ENCODE measurements at places on chromosomes 3 and 15.

GRCh38 chr3:57060089-57060821 lies at the start of gene SPATA12:
Gene SPATA12 (plus strand): TSS chr3:57060664. CDS start chr3:57073695, 13,031 bp downstream.
- peak; percentile 46 for DNase-seq

DNA sequence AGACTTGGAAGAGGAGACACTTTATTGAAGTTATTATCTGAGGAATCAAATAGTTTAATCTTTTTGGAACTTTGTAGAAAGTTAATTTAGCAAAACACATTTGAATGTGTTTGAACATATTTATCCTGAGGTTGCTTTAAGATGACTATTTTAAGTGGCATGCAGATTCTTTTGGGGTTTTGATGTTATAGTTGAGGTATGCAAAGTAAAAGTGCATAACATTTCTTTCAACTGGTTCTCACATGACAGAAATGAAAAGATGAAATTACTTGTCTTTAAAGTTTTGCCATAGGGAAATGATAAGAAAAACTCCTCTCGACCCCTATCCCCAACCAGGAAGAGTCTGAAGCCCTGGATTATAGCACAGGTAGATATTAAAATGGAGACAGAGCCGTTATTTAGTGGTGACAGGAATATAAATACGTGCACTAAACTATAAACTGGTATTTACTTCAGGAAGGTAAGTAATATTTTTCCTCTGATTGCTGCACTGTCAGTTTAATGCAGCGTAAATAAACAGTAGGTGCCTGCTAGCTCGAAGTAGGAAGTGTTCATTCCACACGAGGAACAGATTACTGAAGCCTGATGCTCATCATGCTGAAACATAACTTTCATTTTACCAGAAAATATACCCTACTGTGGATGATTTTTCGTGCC lies 15.1 kb upstream of the SATB1 start:
- DNase-seq, result no peak

GRCh38 chr3:135895106-135895733 lies 70.3 kb upstream of the PPP2R3A start:
- DNase-seq, result peak; percentile 76

- no peak for DNase-seq
Measured at GRCh38 chr3:191382661-191383060, 52.3 kb upstream of the UTS2B start.

- DNase-seq, result no peak
Measured at GRCh38 chr15:49035825-49036224, 10.4 kb downstream of the SECISBP2L start.

DNA sequence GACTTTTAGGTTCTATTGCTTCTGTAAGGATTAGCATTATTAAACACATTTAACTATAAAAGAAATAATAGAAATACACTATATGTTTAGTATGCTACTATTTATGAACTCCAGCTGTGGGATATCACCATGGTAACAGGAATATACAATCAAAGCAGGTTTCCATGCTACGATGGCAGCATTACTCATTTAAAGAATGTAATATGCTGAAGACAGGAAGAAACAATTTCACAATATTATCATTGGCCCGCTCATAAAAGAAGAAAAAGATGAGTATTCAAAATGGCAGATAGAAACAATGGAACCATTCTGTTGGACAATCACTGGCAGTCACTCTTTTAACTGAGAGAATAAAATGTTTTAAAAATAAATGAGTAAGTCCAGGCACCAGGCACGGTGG lies 153.4 kb downstream of the CBLB start:
- no peak for DNase-seq

DNA sequence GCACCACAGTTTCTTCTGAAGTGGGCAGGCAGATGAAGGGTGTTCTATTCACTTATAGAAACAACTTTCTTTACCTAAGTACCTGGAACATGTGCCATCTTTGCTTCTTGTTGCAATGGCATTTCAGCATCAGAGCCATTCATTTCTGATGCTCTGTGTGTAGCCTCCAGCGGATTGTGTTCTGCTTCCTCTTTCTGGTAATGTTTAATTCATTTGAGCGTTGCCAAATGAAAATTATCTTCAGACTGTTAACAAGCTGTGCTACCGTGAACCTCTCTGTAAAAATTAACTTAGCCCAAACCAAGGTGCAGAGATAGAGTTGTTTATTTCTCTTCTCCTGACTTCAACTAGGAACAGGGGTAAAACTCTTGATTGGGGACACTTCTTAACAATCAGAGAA lies 302.0 kb downstream of the EDEM1 start:
- no peak for DNase-seq

GRCh38 chr15:63473999-63474809 lies 30.2 kb upstream of the USP3 start:
- no peak for DNase-seq

DNA sequence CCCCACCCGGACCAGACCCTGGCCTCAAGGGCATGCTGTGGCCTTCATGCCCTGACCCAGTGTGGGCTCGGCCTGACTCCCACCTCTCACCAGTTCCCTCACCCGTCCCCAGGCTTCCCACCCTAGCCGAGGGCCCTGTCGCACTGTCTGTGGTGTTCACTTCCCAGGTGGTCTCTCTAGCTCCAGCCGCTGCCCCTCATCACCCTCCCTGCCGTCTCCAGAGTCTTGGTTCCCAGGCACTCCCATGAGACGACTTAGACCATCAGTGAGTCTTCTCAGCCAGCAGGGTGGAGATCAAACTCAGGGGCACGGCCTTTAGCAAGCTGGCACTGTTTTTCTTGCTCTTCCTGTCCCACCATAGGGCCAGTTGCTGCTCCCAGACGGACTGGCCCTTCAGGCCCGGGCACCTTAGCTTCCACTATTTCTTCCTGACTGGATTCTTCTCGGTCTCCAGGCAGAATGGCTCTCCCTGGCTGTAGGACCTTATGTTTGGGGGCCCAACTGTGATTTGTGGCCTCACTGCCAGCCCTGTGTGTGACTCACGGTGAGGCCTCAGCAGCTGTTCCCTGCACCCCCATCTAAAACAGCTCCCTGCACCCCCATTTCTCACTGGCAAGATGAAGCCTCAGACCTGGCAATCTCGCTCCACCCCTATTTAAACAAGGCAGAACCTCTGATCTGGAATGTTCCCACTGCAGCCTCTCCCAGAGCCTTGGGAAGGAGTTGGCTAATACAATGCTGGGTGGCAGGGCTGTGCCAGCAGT lies 9.4 kb upstream of the PCSK6 start:
- DNase-seq, result no peak

GRCh38 chr3:45975686-45976085 lies 19.9 kb downstream of the FYCO1 start:
- DNase-seq, result no peak

GRCh38 chr15:83733691-83734090 lies 79.8 kb downstream of the ADAMTSL3 start:
- DNase-seq, result no peak

DNA sequence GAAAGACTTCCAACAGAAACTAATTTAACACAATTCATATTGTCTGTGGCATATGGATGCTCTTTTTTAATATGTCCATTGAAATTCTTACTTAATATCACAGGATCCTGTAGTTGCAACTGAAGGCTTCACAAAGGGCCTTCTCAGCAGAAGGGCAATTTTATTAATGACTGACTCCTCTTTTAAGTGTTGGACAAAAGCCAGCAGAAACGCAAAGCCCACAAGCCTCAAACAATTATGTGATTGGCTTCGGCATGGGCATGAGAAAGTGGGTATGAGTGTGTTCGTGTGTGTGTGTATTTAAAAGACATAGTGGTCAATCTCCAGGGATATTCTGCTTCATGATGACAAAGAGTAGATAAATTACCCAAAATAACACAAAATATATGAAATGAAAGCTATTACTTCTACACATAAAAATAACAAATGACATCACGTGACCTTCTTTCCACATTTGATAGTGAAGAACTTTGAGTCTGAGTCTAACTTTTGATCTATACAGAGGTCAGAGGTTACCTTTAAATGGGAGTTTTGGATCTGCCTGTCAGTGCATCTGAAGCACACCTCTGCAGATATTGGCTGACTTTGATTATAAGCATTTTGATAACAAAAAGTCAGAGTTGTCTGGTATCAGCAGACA lies 496.9 kb downstream of the CADM2 start:
- no peak for DNase-seq

- no peak for DNase-seq
Measured at GRCh38 chr3:135622656-135623055, 342.9 kb upstream of the PPP2R3A start.

DNA sequence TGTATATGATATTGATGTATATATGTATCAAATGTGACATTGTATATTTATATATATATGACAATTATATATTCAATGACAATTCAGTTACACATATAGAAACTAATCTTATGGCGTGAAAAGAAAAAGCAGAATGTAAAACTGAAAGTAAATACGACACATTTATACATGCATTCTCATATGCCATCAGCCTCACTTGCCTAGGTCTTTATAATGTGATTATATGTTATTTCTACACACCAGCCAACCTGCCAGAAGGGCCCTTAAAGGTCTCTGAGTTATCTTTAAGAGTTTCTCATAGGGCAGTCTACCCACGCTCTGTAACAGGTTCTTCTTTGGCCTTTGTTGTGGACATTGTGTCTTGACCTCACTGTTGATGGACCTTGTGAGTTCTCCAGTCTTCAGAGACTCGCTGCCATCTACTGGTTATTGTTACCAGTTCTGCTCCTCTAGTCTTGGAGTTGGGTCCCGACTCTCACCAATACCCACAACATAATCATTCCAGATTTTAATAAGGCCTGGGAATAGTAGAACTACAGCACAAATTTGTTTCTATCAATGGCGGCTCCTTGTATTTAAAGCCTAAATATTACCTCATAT lies 371.5 kb upstream of the GOLIM4 start:
- peak; percentile 67 for DNase-seq

- DNase-seq, result no peak
Measured at GRCh38 chr15:77426871-77427270, 6.2 kb downstream of the HMG20A start.

DNA sequence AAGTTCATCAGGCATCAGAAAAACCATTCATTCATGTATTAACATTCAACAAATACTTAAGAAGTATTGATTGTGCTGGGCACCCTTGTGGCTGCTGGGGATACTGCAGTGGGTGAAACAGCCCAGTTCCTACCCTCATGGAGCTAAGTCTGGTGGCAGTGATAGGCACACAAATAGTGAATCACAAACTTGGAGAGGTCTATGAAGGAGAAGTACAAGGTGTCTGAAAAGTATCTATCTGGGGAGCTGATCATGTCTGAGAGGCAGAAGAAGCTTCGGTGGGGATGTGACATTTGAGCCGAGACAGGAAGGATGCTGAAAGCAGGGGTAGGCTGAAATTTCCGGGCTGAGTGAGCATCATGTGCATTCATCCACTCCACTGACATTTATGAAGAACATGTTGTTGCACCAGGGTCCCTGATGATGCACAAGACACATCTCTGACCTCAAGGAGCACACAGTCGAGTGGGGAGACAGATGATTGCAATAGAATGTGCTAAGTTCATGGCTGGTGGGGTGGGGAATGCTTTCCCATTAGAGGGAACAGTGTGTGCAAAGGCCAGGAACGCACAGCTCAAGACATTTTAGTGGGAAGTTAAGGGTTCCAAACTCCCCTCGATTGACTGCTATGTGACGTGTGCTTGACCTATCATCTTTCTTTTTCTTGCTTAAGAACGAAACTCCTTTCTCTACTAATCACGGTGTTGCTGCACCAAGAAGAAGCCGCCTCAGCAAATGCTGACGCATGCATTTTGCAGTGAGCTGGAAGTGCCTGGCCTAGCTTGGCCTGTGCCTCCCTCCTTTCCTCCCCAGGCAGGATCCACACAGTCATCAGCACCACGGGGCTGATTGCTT lies 309.1 kb upstream of the ICE2 start:
- peak; percentile 19 for DNase-seq

DNA sequence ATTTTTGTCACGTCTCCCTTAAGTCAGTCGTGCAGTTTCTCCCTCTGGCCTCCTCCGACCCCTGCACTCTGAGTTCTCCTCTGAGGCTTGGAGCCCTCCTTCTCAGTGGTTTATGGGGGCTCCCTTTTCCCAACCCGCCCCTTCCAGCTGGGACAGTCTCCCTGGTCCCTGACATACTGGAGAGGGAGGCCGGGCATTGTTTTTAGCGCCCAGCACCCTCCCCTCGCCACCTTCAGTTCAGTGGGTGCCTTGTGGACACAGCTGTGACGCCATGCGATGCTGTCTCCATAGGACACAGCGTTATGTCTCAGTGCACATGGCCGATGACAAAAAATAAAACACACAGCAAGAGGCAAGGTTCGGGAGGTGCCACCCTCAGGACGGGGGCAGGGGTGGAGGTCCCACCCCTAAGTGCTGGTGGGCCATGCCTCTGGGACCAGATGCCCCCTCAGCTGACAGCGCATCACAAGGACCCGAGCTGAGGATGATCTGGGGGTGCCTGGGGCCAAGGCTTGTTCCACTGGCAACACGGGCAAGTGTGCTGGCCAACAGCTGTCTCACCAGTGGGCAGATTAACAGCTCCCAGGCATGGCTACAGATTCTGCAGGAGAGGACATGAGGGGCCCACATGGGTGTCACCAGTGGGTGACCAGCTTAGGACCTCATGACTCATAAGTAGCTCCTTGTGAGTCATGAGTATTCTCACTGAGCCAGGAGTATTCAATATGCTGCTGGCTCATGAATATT lies 81.6 kb downstream of the PLXNA1 start:
- no peak for DNase-seq

- DNase-seq, result no peak
Measured at GRCh38 chr15:41605566-41605965, 46.6 kb downstream of the TYRO3 start.

- peak; percentile 54 for DNase-seq
Measured at GRCh38 chr15:80695911-80696661, 976 bp downstream of the ABHD17C start.

DNA sequence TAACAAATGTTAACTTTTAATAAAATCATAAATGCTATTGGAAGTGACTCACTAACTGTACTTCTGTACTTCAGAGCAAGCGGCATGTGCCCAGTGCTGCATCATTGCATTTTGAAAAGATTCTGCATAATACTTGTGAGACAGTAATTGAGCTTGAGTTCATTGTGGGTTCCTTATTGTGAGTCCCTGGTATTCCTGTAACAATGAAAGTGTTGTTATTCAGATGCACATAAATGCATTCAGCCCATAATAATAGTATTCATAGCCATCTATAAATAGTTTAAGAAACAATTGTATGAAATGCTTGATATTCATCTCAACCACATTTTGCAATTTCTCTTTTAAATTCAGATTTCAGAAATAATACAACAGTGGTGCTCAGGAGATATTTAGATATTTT lies 976.4 kb downstream of the CADM2 start:
- no peak for DNase-seq
